SW 1271 (cell line): ENCODE measurements at places on chromosomes 5 and 9.

- DNase-seq = no peak
Measured at GRCh38 chr9:93591301-93592007, 15.1 kb downstream of the PHF2 start.

GRCh38 chr5:124060413-124061067 lies 548.6 kb downstream of the CSNK1G3 start:
- DNase-seq = no peak

- DNase-seq = no peak
Measured at GRCh38 chr9:97857606-97858392, 4.8 kb downstream of the FOXE1 start.

DNA sequence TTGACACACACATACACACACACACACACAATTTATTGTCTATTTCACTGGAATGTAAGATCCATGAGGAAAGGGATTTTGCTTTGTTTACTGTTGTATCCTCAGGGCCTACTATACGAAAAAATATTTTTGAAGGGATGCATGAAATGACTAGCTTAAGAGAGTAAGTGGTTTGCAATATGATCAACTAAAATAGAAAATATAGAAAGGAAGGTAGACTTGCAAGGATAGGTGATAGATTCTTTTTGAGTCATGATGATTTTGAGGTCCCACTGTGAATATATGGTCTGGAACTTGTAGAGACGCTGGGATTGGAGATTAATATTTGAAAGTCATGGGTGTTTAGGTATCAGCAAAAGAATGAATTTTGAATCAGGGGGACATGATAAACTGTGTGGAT lies 28.9 kb upstream of the OTULIN start:
- DNase-seq = no peak

- peak; percentile 90 for DNase-seq
Measured at GRCh38 chr9:111730937-111731567, 63.7 kb downstream of the SHOC1 start.
